ENCODE measurements at places on chromosomes 2 and 18.
A peak's percentile ranks its signal among the peaks of the same experiment; 100 is the strongest.

- DNase-seq: no peak
Measured at GRCh38 chr2:239162976-239163687, 237.7 kb downstream of the HDAC4 start.

DNA sequence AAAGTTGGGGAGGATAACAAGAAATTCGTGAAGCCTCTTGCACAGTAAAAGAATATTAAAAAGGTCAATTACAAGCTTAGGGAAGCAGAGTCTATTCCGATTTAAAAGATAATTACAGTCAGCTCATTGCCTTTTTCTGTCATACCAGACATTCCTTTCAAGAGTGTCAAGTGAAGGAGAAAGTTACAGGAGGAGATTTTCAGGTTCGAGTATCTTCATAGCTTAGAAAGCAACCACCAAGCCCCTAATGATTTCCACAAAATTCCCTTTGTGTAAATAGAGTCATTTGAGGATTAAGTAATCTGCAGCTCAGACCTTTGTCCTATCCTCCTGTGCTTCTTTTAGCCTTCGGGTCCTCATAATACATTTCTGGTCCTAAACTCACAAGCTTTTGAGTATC, 414.9 kb downstream of the CDH2 start:
- DNase-seq: no peak

- no peak for DNase-seq
Measured at GRCh38 chr2:168210895-168211570, 36.4 kb downstream of the STK39 start.

DNA sequence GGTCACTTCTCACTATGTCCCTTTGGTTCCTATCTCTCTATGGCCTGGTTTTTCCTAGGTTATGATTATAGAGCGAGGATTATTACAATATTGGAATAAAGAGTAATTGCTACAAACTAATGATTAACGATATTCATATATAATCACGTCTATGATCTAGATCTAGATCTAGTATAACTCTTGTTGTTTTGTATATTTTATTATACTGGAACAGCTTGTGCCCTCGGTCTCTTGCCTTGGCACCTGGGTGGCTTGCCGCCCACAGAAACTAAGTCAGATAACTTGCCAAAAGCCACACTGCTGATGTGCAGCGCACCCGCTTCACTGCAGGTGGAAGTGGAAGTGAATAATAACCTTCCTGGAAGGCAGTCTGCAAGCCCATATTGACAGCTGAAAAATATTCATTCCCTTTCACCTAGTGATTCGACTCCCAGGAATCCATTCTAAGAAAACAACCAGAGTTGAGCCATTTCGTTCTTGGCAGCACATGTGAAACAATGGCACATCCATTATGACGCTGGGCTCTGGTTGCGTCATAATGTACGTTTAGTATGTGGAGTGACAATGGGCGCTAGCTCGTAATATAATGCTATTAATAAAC, 725 bp upstream of the ANKRD53 start:
- DNase-seq: peak; percentile 24

GRCh38 chr2:46434851-46435273, 44.5 kb upstream of the TMEM247 start:
- no peak for DNase-seq

DNA sequence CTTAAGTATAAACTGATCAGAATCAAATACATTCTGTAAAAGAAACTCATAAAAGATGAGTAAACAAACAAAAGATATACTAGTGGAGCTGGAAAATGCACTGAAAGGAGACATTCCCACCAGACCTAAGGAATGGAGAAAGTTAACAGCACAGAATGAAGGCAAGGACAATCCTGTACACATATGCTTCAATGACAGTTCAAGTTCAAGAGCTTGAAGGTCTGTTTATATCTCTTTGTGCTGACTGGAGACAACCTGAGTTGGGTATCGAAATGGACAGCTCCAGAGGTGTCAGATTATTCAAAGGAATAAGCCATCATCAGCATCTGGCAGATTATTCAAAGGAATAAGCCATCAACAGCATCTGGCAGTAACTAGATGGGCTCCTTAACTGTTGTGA, 73.8 kb upstream of the CD226 start:
- no peak for DNase-seq

GRCh38 chr2:167640096-167640495, 607.3 kb downstream of the STK39 start:
- DNase-seq: no peak

DNA sequence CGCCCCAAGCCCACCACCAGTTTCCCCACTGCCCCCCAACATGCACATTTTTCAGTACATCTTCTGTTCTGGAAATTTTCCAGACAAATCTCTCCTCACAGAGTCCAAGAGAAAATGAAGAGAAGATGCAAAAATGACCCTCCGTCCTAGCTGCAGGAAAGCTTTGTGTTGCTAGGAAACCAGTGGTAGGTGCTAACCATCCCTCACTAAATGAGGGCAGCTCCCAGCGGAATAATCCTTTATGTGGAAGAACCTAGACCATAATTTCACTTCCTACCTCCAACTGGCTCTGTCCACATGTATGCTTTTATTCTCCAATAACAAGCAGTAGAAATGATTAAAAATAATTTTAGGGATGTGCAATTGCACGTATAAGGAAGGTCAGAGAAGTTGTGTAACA, 311.9 kb upstream of the EPHA4 start:
- no peak for DNase-seq

DNA sequence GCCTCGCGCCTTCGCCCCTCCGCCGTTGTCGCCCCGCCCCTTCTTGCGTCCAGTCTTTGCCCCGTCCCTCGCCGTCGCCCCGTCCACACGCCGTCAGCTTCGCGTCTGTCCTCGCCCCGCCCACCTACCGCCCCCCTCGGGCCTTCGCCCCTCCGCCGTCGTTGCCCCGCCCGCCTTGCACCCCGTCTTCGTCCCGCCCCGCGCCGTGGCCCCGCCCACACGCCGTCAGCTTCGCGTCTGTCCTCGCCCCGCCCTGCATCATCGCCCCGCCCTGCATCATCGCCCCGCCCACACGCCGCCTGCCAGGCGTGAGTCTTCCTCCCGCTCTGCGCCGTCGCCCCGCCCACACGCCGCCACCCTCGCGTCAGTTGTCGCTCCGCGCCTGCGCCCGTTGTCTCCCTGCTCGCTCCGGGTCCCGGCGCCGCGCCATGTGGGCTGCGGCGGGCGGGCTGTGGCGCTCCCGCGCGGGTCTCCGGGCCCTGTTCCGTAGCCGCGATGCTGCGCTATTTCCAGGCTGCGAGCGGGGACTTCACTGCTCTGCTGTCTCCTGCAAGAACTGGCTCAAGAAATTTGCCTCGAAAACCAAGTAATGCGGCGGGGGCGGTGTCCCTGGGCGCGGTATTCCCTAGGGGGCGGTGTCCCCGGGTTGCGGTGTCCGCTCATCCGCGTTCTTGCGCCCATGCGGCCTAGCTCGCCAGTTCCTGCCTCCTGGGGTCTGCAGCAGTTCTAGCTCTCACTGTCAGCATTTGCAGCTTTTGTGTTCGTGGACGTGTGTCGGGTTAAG, at the start of gene RBFA:
TSS of gene RBFA (plus strand) at position 367 of the 784 bp plus-strand sequence. CDS start at position 429, 62 bp downstream.
- peak; percentile 98 for DNase-seq

- DNase-seq: no peak
Measured at GRCh38 chr18:23968638-23969604, 45.6 kb upstream of the TTC39C start.

- no peak for DNase-seq
Measured at GRCh38 chr2:79083597-79084251, 4.1 kb downstream of the REG1B start.

DNA sequence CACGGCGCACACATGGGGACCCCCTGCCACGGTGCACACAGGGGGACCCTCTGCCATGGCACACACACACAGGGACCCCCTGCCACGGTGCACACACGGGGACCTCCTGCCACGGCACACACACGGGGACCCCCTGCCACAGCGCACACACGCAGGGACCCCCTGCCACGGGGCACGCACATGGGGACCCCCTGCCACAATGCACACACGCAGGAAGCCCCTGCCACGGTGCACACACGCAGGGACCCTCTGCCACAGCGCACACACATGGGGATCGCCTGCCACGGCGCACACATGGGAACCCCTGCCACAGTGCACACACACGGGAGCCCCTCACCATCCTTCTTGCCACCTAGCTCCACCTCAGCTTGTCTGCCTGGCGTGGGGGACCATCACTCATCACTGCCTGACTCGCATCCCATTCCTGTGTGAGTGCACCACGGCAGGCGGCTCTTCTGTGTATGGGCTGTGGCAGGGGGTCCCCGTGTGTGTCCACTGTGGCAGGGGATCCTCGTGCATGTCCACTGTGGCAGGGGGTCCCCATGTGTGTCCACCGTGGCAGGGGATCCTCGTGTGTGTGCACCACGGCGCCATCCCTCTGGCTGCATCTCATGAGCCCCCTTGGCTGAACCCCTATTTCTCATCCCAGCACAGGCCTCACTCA, 206.7 kb downstream of the EIPR1 start:
- no peak for DNase-seq

- no peak for DNase-seq
Measured at GRCh38 chr18:27838225-27838624, 338.7 kb downstream of the CDH2 start.

- DNase-seq: no peak
Measured at GRCh38 chr2:62410926-62411456, 95.0 kb downstream of the TMEM17 start.

DNA sequence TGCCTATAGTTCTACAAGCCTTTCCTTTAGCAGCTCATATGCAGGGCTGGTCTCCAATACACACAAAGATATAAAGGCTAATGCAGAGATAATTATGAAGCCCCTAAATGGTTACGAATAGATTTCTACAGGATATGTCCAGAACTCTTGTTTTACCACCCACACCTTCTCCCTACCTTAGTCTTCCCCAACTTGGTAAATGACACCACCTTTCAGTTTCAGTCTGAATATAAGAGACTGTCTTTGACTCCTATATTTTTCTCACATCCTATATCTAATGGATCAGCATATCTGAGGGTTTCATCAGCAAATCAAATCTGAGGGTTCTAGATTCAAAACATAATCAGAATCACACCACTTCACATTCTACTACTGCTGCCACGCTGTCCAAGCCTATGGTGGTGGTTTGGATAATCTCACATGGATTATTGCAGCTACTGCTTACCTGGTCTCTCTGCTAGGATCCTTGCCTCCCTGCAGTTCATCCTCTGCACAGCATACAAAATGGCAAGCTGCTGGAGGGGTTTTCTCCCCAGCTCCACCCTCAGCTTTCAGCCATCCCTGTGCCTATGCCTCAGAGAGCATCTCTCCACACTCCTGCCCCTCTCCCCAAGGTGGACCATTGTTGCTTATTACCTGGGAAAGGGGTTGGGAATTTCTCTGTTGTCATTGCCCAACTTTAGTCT, 178.0 kb upstream of the SPOPL start:
- no peak for DNase-seq

DNA sequence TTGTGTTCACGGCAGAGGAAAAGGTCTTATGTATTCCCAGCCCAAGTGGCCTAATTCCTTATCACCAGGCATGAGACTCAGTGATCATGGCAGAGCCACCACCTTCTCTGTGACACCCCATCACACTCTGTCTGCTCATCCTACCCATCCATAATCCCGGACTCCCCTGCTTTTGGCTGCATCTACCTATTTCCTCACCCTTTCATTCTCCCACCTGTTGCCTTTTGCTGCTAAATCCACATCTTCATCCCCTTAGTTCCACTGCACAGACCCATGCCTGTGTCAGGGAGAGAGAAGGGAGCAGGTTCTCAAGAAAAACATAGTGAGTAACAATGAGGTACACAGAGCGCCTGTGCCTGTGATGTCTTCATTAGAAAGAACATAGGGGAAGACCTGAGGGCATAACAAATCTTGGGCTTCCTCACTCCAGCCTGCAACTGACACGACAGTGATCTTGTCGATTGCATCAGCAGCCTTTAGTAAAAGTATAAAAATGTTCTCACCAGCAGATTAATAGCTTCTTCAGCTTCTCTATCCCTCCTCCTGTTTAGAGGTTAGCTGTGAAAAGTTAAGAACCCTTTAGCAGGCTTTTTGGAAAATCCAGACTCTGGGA, 246.5 kb upstream of the SPRED2 start:
- DNase-seq: no peak

- peak; percentile 22 for DNase-seq
Measured at GRCh38 chr18:45197526-45197970, 417.7 kb upstream of the SLC14A2 start.

DNA sequence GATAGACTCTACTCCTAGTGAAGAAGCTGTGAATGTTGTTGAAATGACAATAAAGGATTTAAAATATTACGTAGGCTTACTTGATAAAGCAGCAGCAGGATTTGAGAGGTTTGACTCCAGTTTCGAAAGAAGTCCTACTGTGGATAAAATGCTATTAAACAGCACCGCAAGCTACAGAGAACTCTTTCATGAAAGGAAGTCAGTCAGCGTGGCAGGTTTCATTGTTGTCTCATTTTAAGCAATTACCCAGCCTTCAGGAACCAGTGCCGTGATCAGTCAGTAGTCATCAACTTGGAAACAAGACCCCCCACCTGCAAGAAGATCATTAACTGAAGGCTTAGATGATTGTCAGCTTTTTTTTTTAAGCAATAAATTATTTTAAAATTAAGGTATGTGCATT, 14.0 kb downstream of the USP14 start:
- no peak for DNase-seq

DNA sequence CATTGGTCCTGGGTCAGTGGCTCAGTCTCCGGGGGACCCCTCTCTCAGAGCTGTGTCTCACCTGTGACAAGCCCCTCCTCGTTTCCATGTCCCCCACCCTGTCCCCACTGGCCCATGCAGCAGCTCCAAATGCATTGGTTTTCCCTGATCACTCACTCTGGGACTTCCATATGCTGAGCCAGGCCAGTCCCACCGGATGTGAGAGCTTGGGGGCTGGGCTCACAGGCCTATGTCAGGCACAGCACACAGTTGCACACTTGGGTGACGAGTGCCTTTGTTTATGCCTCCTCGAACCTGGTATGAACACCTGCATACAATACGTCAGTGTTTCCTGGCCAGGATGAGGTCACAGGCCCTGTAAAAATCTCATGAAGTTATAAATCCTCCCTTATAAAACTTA, 232.5 kb downstream of the TFCP2L1 start:
- DNase-seq: no peak

- DNase-seq: no peak
Measured at GRCh38 chr2:35741556-35741955, 614.0 kb upstream of the CRIM1 start.

- no peak for DNase-seq
Measured at GRCh38 chr2:19932928-19933327, 31.1 kb upstream of the TTC32 start.

DNA sequence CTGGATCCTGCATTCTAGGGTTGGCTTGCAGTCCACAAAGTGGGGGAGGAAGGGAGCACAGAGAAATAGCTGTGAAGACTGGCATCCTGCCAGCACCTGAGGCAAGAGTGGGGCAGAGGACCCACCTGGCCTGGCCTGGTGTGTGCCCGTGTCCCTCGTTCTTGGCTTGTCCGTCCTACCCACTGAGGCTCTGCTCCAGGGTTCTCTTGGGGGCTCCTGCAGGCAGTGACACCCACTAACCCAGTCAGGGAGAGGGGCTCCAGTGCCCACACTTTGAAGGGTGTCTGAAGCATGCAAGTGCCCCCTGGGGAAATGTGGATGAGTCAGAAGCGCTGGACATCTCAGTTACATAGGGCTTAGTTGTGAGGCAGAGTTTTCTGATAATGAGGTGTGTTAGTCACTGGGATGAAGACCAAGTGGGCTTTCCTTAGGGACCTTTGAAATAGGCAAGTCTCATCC, 79.4 kb downstream of the SLC4A3 start:
- no peak for DNase-seq
